ENCODE measurements at places on chromosomes 1 and 21.

GRCh38 chr1:222909586-222909985 is 94.7 kb downstream of the DISP1 start:
- no peak for DNase-seq

GRCh38 chr21:39186676-39187075 is 3.4 kb upstream of the PSMG1 start:
- no peak for DNase-seq

DNA sequence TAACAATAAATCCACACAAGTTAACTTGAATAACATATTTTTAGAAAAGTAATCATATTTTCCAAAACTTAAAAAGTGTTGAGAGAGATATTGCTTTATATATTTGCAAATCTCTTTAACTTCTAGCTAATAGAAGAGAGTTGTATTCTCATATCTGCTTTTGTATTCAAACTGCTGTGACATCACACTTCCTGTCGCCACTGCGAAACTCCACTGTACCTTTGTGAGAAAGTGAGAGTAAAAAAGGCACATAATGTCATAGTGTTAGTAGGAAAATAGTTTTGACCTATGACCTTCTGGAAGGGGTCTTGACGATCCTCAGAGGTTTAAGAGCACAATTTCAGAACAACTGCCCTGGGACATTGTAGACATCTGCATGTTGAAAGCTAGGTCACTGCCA is 21.6 kb downstream of the AK5 start:
- no peak for DNase-seq

DNA sequence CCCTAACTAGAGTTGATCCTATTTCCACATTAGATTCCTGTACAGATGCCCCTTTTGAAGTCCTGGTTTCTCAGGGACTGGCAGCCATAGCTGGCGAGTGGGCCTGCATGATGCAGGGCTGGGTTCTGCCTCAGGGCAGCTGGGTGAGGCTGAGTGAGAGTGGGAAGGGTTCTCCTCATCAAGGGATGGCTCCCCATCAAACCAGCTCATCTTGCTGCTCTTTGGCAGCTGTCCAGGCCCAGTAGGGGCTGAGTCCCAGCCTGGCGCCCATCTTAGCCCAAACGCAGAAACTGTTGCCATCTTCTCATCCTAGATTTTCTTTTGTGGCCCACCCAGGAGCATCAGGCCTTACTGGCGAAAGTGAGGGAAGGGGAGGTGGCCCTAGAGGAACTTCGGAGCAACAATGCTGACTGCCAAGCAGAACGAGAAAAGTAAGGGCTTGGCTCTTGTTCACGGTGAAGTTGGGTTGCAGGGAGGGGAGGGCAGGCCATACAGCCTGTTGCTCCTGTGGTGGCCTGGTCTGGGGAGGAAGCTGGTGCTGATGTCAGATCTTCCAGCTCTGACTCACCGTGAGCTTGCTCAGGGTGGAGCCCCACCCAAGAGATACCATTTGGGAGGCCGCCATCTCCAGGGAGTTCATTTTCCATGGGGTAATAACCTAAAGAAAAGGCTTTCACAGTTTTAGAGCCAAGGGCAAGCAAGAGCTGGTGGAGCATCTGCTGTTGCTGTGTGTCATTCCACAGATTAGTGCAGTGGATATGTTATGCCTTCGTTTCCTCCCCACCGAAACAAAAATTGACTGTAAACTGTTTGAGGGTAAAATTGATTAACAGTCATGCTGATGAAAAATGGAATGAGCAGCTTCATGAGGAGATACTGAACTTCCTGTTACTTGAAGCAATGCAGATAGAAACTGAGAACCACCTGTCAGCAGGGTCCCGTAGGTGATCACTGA is 34.7 kb downstream of the TUFT1 start:
- DNase-seq = no peak

GRCh38 chr1:167510244-167510643 is 8.1 kb downstream of the CD247 start:
- no peak for DNase-seq

- DNase-seq = no peak
Observed at GRCh38 chr1:27348861-27349783, 7.3 kb downstream of the SYTL1 start.

DNA sequence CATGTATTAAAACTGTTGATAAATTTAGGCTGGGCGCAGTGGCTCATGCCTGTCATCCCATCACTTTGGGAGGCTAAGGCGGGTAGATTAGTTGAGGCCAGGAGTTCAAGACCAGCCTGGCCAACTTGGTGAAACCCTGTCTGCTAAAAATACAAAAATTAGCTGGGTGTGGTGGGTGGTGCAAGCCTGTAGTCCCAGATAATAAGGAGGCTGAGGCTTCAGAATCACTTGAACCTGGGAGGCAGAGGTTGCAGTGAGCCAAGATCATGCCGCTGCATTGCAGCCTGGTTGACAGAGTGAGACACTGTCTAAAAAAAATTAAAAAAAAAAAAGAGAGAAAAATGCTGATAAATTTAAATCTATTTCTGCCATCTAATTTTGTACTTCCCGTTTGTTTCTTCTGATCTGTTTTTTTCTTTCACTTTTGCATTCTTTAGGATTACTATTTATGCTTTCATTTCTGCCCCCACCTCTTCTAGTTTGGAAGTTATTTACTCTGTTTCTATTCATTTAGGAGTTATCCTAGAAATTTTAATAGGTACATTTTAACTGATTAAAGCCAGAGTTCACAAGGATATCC is 3.2 kb upstream of the DENND1B start:
- DNase-seq = no peak

GRCh38 chr21:36718951-36719501 is 20.1 kb downstream of the SIM2 start:
- no peak for DNase-seq

DNA sequence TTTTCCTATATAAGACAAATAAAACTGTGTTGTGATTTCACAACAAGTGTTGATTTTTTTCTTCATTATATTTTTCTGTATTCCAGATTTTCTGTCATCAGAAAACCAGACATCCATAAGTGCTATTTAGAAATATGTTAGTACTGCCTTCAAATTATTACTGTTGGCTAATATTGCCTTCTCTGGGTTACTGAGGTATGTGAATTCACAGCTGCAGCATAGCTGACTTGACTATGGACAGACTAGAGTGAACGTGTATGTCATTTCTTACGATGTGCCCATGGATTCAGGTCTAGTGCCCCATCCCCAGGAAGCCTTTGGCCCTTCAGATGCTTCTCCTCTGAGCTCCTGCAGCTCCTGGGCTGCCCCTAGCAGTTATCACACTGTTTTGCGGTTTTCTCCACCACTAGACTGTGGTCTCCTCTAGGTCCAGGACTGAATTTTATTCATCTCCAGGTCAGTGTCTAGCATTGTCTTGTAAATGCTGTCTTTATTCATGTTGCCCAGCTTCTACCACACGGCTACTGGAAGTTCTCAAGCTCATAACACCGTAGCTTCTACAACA is 118.5 kb downstream of the FGGY start:
- DNase-seq = no peak

DNA sequence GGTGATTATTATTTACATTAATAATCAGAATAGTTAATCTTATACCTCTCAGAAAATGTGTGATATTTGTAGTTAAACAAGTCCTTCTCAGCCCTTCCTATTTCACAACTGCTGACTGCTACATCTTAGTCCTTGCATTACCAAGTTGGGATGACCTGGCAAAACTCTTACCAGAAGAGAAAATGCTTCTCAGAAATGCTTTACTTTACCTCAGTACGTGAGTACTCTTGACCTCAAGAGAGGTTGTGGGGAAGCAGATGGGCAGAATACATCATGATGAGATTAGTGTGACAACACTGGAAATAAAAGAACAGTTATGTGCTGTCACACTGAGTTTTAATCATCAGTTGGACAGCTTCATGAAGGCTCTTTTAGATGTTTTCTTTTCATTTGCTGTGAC is 16.2 kb downstream of the CFAP126 start:
- no peak for DNase-seq

- DNase-seq = no peak
Observed at GRCh38 chr1:81617308-81617967, 183.3 kb upstream of the ADGRL2 start.

DNA sequence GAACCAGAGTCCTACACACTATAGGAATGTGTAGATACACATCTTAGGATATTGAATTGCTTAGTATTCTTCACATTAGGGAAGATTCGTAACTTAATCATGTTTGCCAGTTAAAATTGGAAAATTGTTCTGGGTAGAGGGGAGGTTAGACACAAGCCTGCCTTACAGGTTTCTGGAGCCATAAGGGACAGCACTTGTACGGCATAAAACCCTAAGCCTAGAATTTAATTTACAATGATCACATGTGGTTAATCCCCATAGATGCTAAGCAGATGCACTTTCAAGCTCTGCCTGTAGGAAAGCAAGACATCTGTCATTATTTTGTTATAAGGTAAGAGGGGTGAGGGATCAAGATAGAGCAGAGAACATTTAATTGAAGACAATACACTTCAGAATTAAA is 820.7 kb downstream of the NCAM2 start:
- DNase-seq = no peak
